Smooth muscle cell of the pulmonary artery (primary cell): ENCODE measurements at places on chromosomes 13 and 19. TPM values are rescaled to one million over a fixed set of nuclear protein-coding genes. Genes with fewer than 3 reads are reported as not detected.

KLK4 gene
- total RNA-seq, result not detected in 2 replicates

FUZ gene
- 21.3 and 30.7 TPM in 2 replicates for total RNA-seq

SPTBN4 gene
- total RNA-seq, result 1.2 and 5.3 TPM in 2 replicates

ZNF772 gene
- 17.5 and 19.9 TPM in 2 replicates for total RNA-seq

CKM gene
- not detected in 2 replicates for total RNA-seq

C19orf81 gene
- total RNA-seq, result not detected in 2 replicates

NALCN gene
- 16.3 and 26.6 TPM in 2 replicates for total RNA-seq

PTH2 gene
- not detected in 2 replicates for total RNA-seq

PLIN5 gene
- total RNA-seq, result not detected in 2 replicates

CFAP97D2 gene
- not detected in 2 replicates for total RNA-seq

BEST2 gene
- total RNA-seq, result not detected in 2 replicates

KLK2 gene
- total RNA-seq, result not detected in 2 replicates

CD37 gene
- total RNA-seq, result not detected in 2 replicates

KASH5 gene
- total RNA-seq, result not detected in 2 replicates
